ENCODE measurements at places on chromosomes 4 and X. TPM values are rescaled to one million over a fixed set of nuclear protein-coding genes. Genes with fewer than 3 reads are reported as not detected.

The ANAPC4 gene
- 18.9 TPM for total RNA-seq

DNA sequence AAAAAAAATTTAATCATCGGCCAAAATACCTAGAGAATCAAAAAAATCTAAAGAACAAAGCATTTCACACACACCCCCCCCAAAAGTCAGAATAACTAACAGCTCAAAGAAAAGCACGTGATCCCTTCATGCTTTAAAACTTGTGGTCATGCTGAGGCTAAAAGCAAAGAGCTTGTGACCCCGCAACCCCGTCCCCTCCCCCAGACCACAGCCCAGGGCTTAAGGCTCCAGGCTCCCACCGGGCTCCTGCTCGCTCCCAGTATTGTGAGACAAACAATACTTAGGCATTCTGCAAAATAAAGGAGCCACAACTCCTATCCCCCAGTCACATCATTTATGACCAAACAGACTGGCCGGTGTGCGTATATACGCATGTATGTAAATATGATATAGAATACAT, 62.1 kb upstream of the CCDC160 start:
- no peak for DNase-seq

- DNase-seq = peak; percentile 29
These were observed 2.4 kb downstream of the CXXC4 start for GRCh38 chr4:104492183-104492771.

- no peak for DNase-seq
These were observed 413.3 kb downstream of the CCSER1 start for GRCh38 chr4:90540536-90540935.

Measured in astrocyte (in vitro differentiated cells and primary cell).